A172 (cell line): ENCODE measurements at places on chromosomes 3 and 15.

DNA sequence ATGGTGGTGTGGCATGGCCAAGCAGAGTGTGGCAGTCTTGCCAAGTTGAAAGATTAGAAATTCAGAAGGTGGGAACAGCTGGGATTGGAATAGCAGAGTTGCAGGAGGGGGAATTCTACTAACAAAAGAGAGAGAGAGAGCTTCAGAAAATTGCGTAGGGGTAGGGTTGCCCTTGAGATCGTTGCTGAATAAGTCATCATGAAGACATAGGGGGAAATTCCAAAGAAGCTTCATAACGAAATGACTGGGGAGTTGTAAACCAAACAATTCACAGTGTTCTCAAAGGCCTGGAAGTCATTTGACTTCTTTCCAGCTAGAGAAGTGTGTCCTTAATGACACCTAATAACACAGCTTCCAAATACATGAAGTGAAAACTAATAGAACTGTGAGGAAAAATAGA is 26.3 kb upstream of the TIPARP start:
- DNase-seq = no peak

DNA sequence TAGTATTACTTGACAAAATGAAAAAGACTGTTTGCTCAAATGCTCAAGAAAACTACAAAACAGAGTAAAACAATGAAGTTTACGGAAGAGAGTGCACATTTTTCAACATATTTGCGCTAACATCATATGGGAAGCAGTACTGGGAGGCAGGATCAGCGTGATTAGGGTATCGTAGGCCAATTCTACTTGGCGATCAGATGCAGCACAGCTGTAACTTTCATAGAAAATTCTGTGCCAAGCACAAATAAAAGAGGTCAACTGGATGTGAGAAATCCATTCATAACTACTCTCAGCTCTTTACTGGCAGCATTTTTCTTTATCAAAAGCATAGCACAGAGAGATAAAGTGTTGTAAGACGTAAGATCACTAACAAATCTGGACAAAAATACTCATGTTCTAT is 1196.3 kb upstream of the GBE1 start:
- no peak for DNase-seq

GRCh38 chr15:100196326-100197058 is 145.3 kb downstream of the ADAMTS17 start:
- DNase-seq = no peak

GRCh38 chr3:188309437-188310269 is 155.7 kb downstream of the LPP start:
- DNase-seq = no peak

DNA sequence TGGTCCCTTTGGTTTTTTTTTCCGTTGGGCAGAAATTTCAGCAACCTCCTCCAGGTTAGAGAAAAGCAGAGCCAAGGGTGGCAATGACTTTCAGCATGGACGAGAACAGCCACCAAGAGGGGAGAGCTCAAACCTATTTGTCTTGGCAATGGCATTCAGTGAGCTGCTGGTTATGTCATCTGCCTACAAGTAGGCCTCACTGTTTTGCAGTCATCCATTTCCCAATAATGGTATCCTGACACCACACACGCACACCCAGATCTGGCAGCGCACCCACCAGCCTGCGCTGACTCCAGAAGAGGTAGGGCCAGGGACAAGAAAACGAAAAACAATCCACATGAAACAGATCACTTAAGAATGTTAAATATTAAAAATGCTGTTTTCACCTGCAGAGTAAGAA is 92.3 kb downstream of the MAGI1 start:
- DNase-seq = no peak

GRCh38 chr3:130997289-130997688 is 29.3 kb downstream of the ASTE1 start:
- no peak for DNase-seq

DNA sequence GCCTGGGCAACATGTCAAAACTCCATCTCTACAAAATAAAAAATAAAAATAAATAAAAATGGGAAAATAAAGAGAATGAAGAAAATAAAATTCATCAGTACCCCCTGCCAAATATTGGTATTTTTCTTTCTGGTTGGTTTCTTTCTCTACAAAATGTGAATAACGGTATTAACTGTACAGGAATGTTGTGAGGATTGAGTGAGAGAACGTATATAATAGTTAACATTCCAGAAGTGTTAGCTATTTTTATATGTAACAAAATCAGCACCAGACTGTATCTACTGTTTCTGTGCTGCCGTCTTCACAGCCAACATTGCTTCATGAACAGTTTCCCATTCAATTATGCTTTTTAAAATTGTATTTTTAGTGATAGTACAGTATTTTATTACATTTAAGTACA is 25.5 kb upstream of the RNU6-1 start:
- DNase-seq = no peak

DNA sequence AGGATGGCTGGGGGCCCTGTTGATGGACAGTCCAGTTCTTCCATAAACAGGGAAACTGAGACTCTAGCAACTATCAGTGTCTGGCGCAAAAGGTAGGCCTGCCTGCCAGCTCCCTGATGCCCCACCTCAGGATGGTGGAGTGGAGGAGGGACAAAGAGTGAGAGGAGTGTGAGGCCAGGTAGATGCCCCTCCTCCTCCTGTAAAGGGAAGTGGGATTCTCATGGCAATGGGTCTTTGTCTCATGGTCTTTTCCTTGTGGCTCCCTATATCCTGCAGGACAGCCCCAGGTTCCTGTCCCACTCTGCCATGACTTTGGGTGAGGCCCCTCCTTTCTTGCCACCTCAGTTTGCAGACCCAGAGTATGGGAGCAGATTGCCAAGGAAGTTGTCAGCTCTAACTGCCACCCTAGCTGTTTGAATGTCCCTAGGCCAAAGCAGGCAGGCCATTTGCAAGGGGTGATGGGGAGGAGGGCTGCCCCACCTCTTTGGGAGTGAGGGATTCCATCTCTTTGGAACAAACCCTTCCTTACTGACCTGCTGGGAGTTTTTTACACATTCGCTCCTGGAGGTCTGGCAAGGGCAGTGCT is 2.8 kb upstream of the DNAH1 start:
- no peak for DNase-seq

DNA sequence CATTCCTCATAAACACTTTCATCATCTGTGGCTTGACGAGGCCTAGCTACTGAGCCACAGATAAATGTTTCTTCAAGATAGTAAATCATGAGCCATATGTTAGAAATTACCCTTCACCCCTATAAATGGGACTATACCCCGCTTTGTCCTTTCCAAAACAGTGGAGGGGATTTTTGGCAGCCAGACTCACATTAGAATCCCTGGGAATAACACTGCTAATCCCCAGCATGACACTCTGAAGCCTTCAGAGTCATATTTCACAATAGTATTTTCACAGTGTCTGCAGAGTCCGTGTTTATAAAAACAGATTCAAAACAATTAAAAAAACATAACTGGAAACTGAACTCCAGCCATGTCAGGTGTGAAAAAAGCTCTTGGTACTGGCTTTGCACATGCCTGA is 271.6 kb downstream of the ERC2 start:
- DNase-seq = no peak

GRCh38 chr3:173399044-173399443 is 1.5 kb downstream of the NLGN1 start:
- DNase-seq = no peak

DNA sequence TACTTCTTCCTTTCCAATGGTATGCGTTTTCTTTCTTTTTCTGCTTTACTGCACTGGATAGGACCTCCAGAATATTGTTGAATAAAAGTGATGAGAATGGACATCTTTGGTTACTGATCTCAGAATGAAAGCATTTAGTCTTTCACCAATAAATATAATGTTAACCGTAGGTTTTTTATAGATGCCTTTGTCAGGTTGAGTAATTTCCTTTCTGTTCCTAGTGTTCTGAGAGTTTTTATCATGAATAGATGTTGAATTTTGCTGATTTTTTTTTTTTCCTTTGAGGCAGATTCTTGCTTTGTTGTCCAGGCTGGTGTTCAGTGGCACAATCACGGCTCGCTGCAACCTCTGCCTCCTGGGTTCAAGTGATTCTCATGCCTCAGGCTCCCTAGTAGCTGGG is 158.4 kb downstream of the KLHL25 start:
- DNase-seq = no peak

DNA sequence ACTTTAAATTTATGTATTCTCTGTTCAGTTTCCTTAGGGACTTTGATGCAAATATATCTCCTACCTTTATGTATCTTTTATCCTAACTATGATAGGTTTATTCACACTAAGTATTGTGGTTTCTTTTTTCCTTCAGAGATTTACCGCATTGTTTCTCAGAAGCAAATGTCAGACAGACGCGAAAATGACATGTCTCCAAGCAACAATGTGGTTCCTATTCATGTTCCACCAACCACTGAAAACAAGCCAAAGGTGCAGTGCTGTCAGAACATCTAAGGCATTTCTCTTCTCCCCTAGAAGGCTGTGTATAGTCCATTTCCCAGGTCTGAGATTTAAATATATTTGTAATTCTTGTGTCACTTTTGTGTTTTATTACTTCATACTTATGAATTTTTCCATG is 18.3 kb downstream of the RAB11A start:
- no peak for DNase-seq

DNA sequence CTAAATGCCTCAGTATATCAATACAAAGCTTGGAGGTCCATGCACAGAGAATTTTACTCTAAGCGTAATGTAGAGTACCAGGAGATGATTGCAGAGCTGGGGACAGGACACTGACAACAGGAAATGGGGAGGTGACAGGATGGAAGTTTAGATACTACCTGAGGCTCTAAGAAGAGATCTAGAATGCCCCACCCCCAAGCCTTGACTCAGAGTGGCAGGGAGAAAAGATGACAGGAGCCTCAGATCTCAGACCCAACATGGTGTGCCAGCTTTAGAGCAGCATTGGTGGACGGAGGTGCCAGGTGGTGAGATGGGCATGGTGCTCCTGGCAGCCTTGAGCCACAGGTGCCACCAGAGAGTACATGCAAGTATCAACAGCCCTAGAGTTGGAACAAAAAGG is 62.5 kb downstream of the LYZL4 start:
- DNase-seq = no peak
